ENCODE measurements at places on chromosomes 3 and 15. TPM values are rescaled to one million over a fixed set of nuclear protein-coding genes. Genes with fewer than 3 reads are reported as not detected.

CSPG4 gene
- 0.35 TPM for polyA plus RNA-seq

FBXO40 gene
- not detected for polyA plus RNA-seq

GRCh38 chr3:45639044-45639392, 44.5 kb downstream of the LIMD1 start:
- DNase-seq, result no peak
- H3K4me3 ChIP-seq, result no peak overlapping the region
- no peak overlapping the region for H3K27ac ChIP-seq
- no peaks in the 10 kb centered on the region for H3K36me3 ChIP-seq
- no peaks in the 10 kb centered on the region for H3K27me3 ChIP-seq

- H3K4me1 ChIP-seq, result 0 out of 2 replicates have a peak, but pooled peaks cover 7% of the 10 kb centered on the region
- no peak overlapping the region for H3K4me3 ChIP-seq
- H3K36me3 ChIP-seq, result no peaks in the 10 kb centered on the region
- peak overlapping the region; percentile 97 for H3K27ac ChIP-seq
- no peak for DNase-seq
These were observed 147.7 kb upstream of the BHLHE40 start for GRCh38 chr3:4831580-4831950.

GRCh38 chr3:5431811-5432378, 244.4 kb downstream of the EDEM1 start:
- DNase-seq, result no peak
- H3K27ac ChIP-seq, result no peak overlapping the region
- H3K36me3 ChIP-seq, result no peaks in the 10 kb centered on the region
- H3K4me3 ChIP-seq, result no peak overlapping the region
- no peaks in the 10 kb centered on the region for H3K27me3 ChIP-seq

DNA sequence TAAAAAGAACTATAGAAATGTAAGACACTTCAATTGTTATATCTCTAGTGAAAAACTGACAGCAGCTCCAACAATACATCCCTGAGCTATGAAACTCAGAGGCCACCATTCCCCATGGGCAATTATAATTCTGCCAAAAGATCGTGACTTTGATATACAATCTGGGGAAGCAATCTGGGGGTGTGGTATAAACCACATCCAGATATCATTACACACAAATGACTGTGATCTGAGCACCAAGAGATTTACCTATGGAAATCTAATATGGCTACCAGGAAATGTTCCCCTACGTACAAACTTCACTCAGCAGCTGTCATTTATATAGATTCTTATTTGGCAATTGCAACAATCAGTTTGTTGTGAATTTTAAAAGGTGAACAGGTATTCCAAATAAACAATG, 110.3 kb downstream of the FRMD5 start:
- H3K4me3 ChIP-seq, result no peak overlapping the region
- no peaks in the 10 kb centered on the region for H3K36me3 ChIP-seq
- H3K27me3 ChIP-seq, result no peaks in the 10 kb centered on the region
- H3K27ac ChIP-seq, result peak overlapping the region; percentile 16
- H3K4me1 ChIP-seq, result peaks cover 50% of the 10 kb centered on the region

GRCh38 chr3:193982258-193982659, 153.7 kb upstream of the HES1 start:
- H3K27me3 ChIP-seq, result no peaks in the 10 kb centered on the region
- H3K36me3 ChIP-seq, result no peaks in the 10 kb centered on the region
- H3K4me1 ChIP-seq, result peaks cover 2% of the 10 kb centered on the region
- H3K4me3 ChIP-seq, result no peak overlapping the region

GRCh38 chr15:49987198-49987785, 131.7 kb downstream of the ATP8B4 start:
- H3K36me3 ChIP-seq, result no peaks in the 10 kb centered on the region
- H3K4me3 ChIP-seq, result no peak overlapping the region
- no peak for DNase-seq
- H3K27me3 ChIP-seq, result no peaks in the 10 kb centered on the region
- H3K27ac ChIP-seq, result no peak overlapping the region

- H3K36me3 ChIP-seq, result no peaks in the 10 kb centered on the region
- H3K4me3 ChIP-seq, result no peak overlapping the region
- no peak overlapping the region for H3K27ac ChIP-seq
- H3K4me1 ChIP-seq, result no peaks in the 10 kb centered on the region
- peak; percentile 72 for DNase-seq
These were observed 36.3 kb upstream of the GNB5 start for GRCh38 chr15:52227456-52227855.

DNA sequence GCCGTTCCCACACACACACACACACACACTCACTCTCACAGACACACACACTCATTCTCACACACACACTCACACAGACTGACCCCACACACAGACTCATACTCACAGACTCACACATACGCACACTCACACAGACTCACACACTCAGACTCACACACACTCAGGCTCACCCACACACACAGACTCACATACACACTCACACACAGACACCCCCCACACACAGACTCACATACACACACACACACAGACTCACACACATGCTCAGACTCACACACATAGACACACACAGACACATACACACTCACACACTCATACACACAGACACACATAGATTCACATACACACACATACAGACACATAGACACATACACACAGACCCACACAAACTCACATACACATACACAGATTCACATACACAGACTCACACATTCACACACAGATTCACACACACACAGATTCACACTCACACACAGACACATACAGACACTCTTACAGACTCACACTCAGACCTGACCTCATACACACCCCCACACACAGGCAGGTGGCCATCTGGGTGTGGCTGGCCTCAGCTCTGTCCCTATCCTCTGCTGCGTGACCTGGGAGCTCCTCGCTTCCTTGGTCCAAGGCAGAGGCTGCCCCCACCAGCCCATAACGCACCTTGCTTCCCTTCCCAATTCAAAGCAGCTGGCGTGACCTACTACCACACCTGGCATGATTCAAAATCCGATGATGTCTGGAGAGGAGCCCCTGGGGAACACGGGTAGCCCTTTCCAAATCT, 1.9 kb downstream of the C3orf22 start:
- H3K27me3 ChIP-seq, result no peaks in the 10 kb centered on the region
- DNase-seq, result no peak
- peaks cover 11% of the 10 kb centered on the region for H3K4me1 ChIP-seq
- H3K36me3 ChIP-seq, result no peaks in the 10 kb centered on the region
- H3K4me3 ChIP-seq, result no peak overlapping the region
